NCI-H1417 (cell line): ENCODE measurements at places on chromosomes 7 and 10.
A peak's percentile ranks its signal among the peaks of the same experiment; 100 is the strongest.

DNA sequence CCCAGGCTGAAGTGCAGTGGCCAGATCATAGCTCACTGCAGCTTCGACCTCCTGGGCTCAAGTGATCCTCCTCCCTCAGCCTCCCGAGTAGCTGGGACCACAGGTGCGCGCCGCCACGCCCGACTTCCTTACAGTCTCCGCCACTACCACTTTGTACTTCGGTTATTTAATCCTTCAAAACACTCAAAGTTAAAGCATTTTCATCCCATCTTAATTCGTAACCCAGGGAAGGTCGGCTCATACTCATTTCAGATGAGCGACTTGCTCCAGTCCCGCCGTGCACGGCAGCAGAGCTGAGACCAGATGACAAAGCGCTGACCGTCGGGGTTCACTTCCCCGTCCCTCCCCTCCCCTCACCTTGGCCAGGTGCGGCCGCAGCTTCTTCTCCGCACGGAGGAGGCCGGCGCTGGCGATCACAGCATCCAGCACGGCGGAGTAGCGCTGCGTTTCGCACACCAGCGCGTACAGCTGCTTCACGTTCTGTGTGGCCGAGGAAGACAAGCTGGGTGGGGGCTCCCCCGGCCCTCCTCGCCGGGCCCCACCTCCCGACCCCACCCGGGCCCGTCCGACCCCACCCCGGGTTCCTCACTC lies 457 bp downstream of the NSUN5 start:
- no peak for DNase-seq

DNA sequence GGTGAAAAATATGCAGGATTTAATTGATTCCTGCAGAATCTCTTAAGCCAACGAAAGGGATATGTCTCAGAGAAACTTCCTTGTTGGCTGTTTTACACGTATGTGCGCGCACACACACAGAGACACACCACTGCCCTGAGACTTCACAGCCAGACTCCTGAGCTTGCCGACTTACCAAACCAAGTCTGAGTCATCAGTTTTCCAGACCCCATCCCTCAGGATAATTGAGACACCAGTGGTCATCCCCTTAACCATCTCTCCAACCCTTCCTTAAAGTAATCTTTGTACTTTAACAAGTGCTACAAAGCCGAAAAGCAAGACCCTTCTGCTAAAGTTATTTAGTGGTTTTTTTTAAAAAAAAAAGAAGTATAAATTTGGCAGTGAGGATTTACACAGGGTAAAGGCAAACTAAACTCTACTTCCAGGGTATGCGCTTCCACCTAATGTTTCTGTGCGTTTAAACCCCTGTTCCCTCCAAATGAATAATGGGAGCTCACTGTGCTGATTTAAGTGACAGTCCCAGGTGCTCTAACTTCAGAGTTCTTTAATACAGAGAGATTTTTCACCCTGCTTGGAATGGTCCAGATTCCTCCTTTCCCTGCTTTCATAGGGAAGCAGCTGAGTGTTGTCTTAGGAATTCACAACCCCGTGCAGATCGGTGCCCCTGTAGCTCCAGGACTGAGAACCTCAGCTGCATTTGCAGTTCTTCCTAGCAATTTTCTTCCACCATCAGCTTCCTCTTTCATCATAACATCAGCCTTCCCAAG lies 198.5 kb downstream of the INHBA start:
- no peak for DNase-seq

DNA sequence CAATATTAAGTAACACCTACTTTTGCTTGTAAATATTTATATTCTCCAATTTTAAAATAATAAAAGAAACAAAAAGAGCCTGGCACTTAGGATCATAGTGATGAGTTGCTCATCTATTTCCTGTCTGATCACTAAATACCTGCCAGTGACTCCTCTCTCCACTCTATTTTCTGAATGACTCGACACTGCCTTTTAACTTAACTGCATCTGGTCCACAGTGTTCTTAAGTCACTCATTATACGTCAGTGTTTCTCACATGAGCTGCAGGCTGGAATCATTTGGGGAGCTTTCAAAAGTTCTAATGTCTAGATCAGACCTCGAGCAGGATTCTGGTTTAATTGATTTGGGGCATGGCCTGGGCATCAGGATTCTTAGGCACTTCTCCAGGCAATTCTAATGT lies 78.0 kb upstream of the AGBL3 start:
- DNase-seq = no peak

- DNase-seq = peak; percentile 92
These were observed 23.1 kb downstream of the DNAJB9 start for GRCh38 chr7:108592646-108593201.

- no peak for DNase-seq
These were observed 512.3 kb downstream of the INHBA start for GRCh38 chr7:41190581-41190980.

- DNase-seq = no peak
These were observed 4.7 kb downstream of the SUN1 start for GRCh38 chr7:837001-837400.

DNA sequence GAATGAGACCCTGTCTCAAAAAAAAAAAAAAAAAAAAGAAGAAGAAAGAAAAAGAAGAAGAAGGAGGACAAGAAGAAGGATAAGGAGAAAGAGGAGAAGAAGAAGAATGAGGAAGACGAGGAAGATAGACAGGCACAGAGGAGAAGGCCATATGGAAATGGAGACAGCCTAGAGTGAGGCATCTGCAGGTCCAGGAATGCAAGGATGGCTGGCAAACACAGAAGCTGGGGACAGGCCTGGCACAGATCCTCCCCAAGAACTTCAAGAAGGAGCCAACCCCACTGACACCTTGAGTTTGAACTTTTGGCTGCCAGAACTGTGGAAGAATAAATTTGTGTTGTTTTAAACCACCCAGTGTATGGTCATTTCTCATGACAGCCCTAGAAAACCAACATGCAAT lies 38.9 kb downstream of the SPOCK2 start:
- no peak for DNase-seq

GRCh38 chr10:33887188-33887587 lies 552.7 kb upstream of the NRP1 start:
- no peak for DNase-seq

DNA sequence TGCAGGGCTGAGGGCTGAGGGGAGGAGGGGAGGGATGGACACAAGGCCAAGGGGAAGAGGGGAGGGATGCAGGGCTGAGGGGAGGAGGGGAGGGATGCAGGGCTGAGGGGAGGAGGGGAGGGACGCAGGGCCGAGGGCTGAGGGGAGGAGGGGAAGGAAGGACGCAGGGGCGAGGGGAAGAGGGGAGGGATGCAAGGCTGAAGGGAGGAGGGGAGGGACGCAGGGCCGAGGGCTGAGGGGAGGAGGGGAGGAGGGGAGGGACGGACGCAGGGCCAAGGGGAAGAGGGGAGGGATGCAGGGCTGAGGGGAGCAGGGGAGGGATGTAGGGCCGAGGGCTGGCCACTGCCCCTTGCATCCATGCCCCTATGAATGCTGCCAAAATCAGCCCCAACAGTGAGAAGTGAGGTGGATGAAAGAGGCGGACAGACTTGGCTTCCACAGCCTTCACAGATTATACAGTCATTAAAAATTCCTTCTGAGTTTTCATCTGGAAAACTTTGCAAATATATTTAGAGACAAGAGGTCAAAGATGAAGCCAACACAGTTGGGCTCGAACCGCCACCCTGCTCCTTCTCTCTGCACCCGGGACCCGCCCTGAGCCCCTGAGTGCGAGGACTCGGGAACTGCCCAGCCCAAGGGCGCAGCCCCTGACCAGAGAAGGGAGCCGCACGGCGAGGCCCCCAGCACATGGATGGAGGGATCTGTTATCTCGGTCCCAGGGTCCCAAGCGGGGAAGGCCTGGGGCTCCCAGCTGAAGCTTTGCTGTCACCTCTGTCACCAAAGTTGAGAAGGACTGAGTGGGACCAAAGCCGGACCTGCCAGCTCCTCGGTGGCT lies 65.8 kb downstream of the DIP2C start:
- no peak for DNase-seq

GRCh38 chr7:6654113-6654841 lies 17.2 kb downstream of the ZNF316 start:
- DNase-seq = no peak

DNA sequence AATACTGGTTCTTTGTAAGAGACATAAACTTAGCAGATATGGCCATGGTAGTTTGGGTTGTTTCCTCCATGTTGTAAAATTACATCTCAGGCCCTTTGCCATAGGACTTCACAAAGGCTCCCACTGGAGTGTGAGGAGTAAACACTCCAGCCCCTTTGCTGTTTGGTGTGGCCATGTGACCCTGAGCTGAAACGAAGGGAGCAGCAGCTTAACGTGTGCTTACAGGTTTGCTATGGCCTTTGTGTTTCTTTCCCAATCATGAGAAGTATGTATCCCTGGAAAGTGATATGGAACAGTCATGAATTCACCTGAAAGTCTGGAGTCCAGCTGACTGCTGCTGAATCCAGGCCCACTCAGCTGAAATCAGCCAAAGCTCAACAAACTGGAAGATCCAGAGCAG lies 23.8 kb upstream of the SFTPA1 start:
- no peak for DNase-seq

GRCh38 chr7:9776900-9777299 lies 1196.8 kb upstream of the PHF14 start:
- no peak for DNase-seq

GRCh38 chr7:26900251-26900650 lies 35.9 kb upstream of the SKAP2 start:
- DNase-seq = no peak

DNA sequence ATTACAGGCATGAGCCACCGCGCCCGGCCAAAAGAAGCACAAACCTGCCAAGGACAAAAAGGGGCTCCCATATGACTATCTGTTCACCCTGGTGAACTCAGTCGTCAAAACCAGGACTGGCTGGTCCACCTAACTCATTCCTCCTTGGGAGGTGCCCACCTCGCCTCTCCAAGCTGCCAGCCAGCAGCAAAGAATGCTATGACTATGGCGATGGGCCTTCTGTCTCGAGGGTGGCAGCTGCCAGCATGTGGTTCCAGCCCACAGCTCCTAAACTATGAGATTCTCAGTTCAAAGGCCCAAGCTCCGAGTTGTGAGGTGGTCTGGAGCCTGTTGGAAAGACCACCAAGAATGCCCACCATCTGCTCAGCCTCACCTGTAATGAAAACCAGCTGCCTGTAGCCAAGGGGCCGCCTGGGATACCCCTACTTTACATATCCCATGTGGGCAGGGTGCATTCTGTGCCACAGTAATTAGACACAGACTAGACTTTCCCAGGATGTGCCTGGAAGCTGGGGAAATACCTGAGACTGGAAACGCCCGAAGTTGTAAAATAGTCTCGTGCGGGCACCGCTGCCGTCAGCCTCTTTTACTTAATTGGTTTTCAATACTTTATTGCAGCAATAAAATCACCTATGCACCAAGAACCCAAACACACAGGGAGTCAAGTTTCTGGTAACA lies 71.1 kb downstream of the ZRANB1 start:
- DNase-seq = no peak

DNA sequence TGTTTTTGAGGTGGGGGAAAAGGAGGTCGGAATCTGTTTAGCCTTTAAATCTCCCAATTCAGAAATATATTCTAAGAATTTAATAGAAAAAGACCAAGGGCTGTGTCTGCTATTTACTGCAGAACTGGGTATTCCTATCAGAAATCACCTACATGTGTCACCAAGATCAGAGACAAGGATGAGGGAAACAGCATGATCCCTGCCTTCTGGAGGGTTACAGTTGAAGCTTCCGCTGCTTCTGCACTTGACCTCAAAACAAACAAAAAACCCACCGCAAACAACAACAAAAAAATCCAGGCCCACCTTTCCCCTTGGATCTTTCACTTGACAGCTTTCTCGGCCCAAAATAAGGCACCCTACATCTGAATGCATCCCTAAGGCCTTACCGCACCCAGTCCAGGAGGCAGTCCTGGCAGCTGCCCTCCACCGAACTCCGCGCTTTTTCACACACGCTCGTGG lies 750 bp upstream of the CDK14 start:
- DNase-seq = peak; percentile 83

GRCh38 chr7:135573541-135573940 lies 15.8 kb downstream of the NUP205 start:
- DNase-seq = no peak

- no peak for DNase-seq
These were observed 35.9 kb downstream of the ZRANB1 start for GRCh38 chr10:124977648-124978375.

DNA sequence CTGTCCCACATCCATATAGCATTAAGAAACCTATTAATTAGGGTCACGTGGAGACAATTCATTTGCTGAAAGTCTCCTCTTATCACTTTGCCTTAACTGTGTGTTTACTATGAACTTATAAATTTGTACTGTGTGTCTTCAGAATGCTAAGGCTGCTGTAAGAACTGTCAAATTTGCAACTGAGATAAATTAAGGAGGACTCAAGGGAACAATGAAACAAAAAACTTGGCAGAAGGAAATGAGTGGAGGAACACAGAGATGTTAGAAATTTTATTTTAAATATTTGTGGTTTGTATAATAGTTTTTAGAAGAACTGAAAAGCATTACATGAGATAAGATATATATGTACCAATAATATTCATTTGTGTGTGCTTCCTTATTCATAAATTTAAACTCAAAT lies 1005.3 kb upstream of the SORCS1 start:
- no peak for DNase-seq

GRCh38 chr10:29710128-29710527 lies 75.4 kb upstream of the SVIL start:
- DNase-seq = no peak

DNA sequence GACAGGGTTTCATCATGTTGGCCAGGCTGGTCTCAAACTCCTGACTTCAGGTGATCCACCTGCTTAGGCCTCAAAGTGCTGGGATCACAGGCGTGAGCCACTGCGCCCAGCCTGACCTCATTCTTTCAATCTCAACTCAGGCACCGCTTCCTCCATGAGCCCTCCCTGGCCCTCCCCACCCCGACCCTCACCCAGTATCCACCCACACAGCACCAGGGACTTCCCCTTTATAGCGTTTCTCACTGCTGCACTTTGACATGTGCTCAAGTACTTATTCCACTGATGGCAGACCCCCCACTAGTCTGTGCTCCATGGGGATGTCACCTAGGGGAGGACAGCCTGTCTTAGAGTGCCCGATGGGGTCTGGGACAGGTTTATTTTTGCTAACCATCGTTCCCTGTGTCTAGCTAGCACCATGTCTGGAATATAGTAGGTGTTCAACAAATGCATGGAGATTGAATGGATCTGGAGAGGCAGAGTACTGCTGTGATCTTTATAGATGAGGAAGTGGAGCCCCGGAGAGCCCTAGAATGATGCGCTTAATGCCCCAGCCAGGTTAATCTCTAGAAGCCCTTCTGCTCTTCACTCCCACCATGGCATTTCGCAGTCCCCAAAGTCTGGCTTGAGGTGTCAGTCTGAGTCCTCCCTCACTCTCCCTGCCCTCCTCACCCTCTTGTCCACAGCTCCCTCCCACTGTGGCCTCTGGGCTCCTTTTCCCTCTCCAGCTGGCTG lies 258.8 kb downstream of the RPS24 start:
- no peak for DNase-seq

DNA sequence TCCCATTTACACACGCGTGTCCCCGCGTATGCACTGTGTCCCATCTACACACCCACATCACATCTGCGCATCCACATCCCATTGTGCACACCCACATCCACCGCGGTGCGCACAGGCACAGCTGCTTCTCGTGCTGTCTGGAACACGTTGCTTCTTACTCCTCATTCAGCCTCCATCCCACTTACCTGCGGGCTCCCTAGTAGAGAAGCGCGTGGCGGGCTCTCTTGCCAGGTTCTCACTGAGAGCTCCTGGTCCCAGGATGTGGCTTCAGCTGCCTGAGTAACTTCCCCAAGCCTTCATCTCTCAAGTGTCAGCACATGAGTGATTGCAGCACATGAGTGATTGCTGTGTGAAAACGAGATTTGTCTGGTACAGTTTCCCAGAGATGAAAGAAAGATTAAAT lies 117.8 kb downstream of the TRRAP start:
- DNase-seq = no peak
